Pancreas (tissue), 10 donors: ENCODE measurements at places on chromosomes 7 and 10. TPM values are rescaled to one million over a fixed set of nuclear protein-coding genes. Genes with fewer than 3 reads are reported as not detected.

- H3K36me3 ChIP-seq, result no peaks in the 10 kb centered on the region
- peaks cover 7% of the 10 kb centered on the region for H3K4me1 ChIP-seq
- no peak overlapping the region for H3K27ac ChIP-seq
- no peak for DNase-seq
- H3K27me3 ChIP-seq, result peaks cover 38% of the 10 kb centered on the region
- no peak overlapping the region for H3K4me3 ChIP-seq
Observed at GRCh38 chr10:124451276-124451675, 1.4 kb upstream of the NKX1-2 start.

DNA sequence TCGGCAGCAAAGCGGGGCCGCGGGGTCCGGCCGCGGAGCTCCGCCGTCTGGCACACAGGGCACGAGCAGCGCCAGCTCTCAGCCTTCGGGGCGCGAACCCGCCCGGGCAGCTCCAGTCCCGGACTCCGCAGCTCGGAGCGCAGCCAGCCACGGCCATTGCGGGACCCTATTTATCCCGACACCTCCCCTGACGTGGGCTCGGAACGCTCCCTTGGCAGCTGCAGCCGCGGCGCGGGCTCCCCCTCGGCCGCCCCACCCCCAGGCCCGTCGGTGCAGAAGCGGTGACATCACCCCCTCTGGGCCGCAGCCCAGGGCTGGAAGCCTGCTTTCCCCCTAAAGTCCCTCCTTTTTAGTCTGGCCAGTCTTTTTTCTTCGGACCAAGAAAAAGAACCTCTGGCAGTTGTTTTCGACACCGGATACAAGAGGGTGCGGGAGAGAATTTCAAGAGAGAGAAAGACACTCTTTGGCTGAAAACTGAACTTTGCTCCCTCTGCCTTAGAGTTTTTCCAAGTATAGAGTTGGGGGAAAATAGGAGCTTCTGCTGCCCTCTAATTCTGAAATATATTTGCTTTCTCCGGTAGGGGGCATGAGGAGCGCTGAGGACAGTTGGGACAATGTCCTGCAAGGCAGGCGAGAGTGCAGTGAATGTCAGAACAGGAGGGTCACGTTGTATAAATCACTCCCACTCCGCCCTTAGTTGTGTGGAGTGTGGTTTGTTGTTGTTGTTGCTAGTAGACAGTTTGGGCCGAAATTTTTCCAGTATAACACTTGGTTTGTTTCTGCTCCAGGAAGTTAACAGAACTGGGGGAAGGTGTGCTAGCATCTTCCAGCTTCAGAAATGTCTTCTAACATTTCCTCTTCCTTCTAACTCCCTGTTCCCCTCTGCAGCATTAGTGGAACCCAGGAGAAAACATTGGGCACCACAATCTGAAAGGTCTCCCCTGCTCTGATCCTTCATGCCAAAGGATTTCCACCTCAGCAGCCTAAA is at the start of gene SFRP4:
Gene SFRP4, minus strand, starts transcription at position 145 of the 988 bp plus-strand sequence. CDS start 280 bp downstream, outside the sequence.
- H3K36me3 ChIP-seq, result no peaks in the 10 kb centered on the region
- peak within 1 kb of the TSS; percentile 62 for H3K4me3 ChIP-seq
- DNase-seq, result peak; percentile 66
- H3K27ac ChIP-seq, result peak within 1 kb of the TSS; percentile 55
- no peaks in the 10 kb centered on the region for H3K4me1 ChIP-seq
- H3K27me3 ChIP-seq, result no peaks in the 10 kb centered on the region

GRCh38 chr10:26725837-26726727 is 28.6 kb downstream of the PDSS1 start:
- H3K4me3 ChIP-seq, result no peak overlapping the region
- H3K27me3 ChIP-seq, result no peaks in the 10 kb centered on the region
- H3K4me1 ChIP-seq, result no peaks in the 10 kb centered on the region

Gene SNX8
- total RNA-seq, result 11.9 TPM

- H3K27ac ChIP-seq, result no peak overlapping the region
- H3K36me3 ChIP-seq, result no peaks in the 10 kb centered on the region
- no peaks in the 10 kb centered on the region for H3K4me1 ChIP-seq
- no peak overlapping the region for H3K4me3 ChIP-seq
- no peaks in the 10 kb centered on the region for H3K27me3 ChIP-seq
Observed at GRCh38 chr10:58830697-58831096, 318.0 kb downstream of the BICC1 start.

Gene SAMD9L
- total RNA-seq, result 1.7 TPM

Gene GIMAP6
- total RNA-seq, result 7.7 TPM

GRCh38 chr10:102796407-102797176 is 40.6 kb downstream of the CYP17A1 start:
- no peak overlapping the region for H3K4me3 ChIP-seq
- DNase-seq, result peak; percentile 54
- H3K4me1 ChIP-seq, result no peaks in the 10 kb centered on the region
- H3K27me3 ChIP-seq, result no peaks in the 10 kb centered on the region
- peaks cover 20% of the 10 kb centered on the region for H3K36me3 ChIP-seq

- no peaks in the 10 kb centered on the region for H3K36me3 ChIP-seq
- H3K27me3 ChIP-seq, result no peaks in the 10 kb centered on the region
- no peak overlapping the region for H3K27ac ChIP-seq
- DNase-seq, result no peak
- no peak overlapping the region for H3K4me3 ChIP-seq
Observed at GRCh38 chr7:148773334-148773733, 74.6 kb downstream of the CUL1 start.

Gene PON1
- 0.51 TPM for total RNA-seq

Gene XRCC2
- total RNA-seq, result 0.05 TPM

DNA sequence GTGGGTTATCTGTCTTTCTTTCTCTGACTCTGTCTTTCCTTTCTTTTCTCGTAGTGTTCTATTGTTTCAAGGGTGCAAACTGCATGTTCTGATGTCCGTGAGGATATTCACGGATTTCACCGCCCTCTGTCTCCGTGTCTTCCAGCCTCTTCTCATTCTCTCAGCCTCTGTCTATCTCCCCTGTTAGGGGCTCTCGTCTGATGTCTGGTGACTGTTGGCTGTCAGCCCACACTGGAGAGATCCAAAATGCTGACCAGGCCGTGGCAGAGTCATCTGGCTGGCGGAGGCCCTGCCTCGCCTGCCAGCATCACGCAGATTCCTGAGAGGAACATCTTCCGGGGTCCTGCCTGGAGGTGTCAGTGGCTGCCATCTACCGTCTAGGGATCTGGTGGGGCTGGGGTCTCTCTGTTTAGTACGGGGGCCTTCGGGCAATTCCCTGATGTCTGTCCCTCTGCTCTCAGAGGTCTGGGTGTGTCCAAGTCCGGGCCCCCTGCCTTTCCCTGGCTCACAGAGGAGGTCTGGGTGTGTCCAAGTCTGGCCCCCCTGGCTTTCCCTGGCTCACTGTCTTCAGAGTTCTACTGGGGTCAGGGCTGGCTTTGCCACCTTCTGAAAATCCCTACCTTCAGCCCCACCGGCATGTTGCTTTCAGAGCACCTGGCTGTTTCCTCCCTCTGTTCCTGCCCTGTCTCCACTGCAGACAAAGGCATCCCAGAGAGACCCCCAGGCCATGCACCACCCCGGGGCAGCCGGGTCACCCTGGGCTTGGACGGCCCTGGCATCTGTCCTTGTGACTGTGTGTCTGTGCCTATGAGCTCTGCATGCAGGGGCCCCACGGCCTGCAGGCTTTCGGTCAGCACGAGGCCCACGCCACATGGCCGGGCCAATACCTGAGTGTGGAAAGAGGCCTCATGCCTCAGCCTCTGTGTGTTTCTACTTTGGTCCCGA is 14.0 kb upstream of the SCART1 start:
- no peaks in the 10 kb centered on the region for H3K4me1 ChIP-seq
- no peak overlapping the region for H3K4me3 ChIP-seq
- H3K27ac ChIP-seq, result no peak overlapping the region

- H3K4me1 ChIP-seq, result peaks cover 16% of the 10 kb centered on the region
- peak overlapping the region; percentile 88 for H3K27ac ChIP-seq
- no peak overlapping the region for H3K4me3 ChIP-seq
- H3K36me3 ChIP-seq, result no peaks in the 10 kb centered on the region
- DNase-seq, result peak; percentile 73
Observed at GRCh38 chr10:89516149-89516832, 19.1 kb downstream of the SLC16A12 start.

GRCh38 chr7:96188591-96188991 is 133.3 kb downstream of the SLC25A13 start:
- no peak overlapping the region for H3K4me3 ChIP-seq
- H3K27ac ChIP-seq, result no peak overlapping the region
- no peak for DNase-seq

Gene CDHR3
- 1.9 TPM for total RNA-seq

Gene SKIDA1
- 0.52 TPM for total RNA-seq

- no peak overlapping the region for H3K27ac ChIP-seq
- no peaks in the 10 kb centered on the region for H3K27me3 ChIP-seq
- H3K4me1 ChIP-seq, result no peaks in the 10 kb centered on the region
- DNase-seq, result no peak
- H3K36me3 ChIP-seq, result no peaks in the 10 kb centered on the region
Observed at GRCh38 chr7:133613250-133613790, 360.4 kb downstream of the EXOC4 start.

Gene PRSS37
- total RNA-seq, result not detected

DNA sequence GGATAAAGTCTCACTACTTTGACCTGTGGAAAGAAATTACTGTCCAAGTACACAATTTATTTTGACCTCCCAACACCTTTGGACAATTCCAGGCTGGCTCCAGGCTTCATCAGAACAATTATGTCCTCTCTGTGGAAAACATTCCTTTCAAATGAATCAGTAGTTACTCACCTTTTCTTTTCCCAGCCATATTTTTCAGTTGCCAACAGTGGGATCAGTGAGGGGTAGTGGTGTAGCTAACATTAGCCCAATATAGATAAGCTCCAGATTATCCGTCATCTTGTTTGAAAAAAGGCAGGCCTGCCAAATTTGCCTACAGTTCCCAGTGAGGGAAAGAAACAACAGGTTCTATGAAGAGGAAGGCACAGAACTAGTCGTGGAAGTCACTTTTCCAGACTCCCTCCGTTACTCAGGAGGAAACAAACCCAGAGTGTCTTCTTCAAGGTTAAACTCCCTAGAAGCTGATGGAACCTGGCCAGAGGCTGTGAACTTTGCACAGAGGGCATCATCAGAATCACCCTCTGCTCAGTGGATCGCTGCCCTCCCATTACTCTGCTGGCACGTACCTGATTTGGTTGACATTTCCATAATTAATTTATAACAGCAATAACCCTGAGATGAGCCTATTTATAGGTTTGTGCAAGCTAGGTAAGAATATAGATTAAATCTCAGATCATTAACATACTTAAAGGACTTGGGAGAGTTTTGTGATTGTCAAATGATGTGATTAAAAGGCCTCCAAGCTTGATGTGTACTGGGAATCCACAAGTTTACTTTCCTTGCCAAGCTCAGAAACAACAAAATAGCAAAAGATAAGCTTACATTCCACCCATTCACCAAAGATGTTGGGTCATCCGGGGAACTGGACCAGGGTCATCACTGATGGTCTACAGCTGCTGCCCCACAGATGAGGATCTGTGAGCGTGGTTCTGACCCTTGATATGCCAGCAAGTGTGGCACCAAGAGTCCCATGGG is 654.6 kb upstream of the GALNT17 start:
- H3K4me3 ChIP-seq, result no peak overlapping the region
- DNase-seq, result no peak
- H3K4me1 ChIP-seq, result no peaks in the 10 kb centered on the region
- H3K27me3 ChIP-seq, result no peaks in the 10 kb centered on the region
- H3K27ac ChIP-seq, result peak overlapping the region; percentile 9
- H3K36me3 ChIP-seq, result no peaks in the 10 kb centered on the region

GRCh38 chr7:44639671-44640321 is 33.4 kb downstream of the OGDH start:
- H3K27ac ChIP-seq, result peak overlapping the region; percentile 84
- H3K36me3 ChIP-seq, result no peaks in the 10 kb centered on the region
- H3K27me3 ChIP-seq, result no peaks in the 10 kb centered on the region
